ENCODE measurements at places on chromosomes 4 and X.

DNA sequence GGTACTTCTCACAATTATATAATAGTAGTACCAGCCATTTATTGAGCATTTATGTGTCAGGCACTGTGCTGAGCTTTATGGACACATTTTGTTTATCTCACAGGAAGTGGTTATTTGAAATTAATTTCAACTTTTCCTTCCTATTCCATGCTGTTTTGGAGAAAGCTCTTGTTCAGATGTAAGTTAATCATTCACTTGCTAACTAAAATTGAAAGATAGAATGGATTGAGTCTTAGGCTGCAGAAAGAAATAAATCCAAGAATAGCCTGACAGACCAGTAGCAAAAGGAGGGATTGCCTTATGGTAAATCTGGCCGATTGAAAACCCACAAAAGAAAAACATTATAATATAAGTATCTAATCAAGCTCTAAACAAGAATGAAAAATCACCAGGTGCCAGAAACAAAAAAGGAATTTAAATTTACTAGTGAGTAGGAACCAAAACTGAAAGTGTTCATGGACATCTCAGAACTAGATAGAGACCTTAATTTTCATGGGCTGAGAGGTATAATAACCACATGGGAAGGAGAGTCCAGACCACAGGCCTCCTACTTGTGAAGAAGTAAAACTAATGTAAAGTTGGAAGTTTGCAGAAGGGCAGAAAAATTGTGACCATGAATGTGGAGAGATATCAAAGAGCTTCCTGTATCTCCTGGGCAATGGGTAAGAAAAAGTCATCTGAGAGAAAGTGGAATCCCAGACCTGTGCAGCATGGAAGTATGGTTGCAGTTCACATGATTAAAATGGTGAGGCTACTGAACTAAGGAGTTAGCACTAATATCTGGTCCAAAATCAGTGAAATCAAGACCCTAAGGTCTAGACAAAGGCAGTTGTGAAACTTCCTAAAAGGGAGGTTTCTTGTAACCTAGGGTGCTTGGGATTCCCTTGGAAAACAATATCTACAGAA is 38.0 kb downstream of the RADX start:
- DNase-seq: no peak

GRCh38 chrX:154712781-154713740 is 37.8 kb downstream of the GAB3 start:
- DNase-seq: no peak

GRCh38 chr4:168558599-168558998 is 61.7 kb downstream of the PALLD start:
- DNase-seq: no peak

GRCh38 chrX:78330068-78330467 is 2.7 kb upstream of the CYSLTR1 start:
- no peak for DNase-seq

DNA sequence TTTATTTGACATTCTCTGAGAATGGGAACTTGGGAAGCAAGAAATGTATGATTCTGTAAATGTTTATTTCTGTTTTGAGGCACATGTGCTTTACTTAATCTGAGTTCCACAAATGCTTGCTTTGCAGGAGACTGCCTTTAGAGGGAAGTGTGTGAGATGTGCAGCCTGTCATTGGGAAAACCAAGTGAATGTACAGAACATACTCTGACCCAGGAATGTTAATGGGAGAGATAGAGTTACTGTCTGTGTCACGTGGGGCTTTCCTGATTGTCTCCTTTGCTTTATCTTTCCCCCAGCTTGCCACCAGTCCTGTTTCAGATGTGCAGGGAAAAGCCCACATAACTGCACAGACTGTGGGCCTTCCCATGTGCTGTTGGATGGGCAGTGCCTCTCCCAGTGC is 218.6 kb upstream of the ANXA3 start:
- DNase-seq: no peak

DNA sequence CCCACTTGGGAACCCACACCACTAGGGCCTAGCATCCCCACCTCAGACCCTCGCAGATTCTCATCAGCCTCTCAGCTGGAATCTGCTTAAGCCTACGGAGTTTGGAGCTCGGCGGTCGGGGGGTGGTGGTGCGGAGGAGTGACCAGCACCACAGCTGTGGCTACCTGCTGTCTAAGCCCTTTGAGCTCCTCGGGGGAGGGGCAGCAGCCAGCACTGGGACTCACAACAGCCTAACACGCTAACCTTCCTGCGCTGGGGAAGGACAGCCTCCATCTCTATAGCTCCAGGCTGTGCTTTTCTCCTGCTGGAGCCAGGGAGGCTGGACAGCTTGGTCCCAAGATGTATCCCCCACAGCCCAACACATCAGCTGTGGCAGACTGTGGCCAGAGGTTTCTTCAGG is 281.5 kb downstream of the USP46 start:
- no peak for DNase-seq

GRCh38 chr4:180650273-180650672 is 1592.9 kb upstream of the TENM3 start:
- no peak for DNase-seq

DNA sequence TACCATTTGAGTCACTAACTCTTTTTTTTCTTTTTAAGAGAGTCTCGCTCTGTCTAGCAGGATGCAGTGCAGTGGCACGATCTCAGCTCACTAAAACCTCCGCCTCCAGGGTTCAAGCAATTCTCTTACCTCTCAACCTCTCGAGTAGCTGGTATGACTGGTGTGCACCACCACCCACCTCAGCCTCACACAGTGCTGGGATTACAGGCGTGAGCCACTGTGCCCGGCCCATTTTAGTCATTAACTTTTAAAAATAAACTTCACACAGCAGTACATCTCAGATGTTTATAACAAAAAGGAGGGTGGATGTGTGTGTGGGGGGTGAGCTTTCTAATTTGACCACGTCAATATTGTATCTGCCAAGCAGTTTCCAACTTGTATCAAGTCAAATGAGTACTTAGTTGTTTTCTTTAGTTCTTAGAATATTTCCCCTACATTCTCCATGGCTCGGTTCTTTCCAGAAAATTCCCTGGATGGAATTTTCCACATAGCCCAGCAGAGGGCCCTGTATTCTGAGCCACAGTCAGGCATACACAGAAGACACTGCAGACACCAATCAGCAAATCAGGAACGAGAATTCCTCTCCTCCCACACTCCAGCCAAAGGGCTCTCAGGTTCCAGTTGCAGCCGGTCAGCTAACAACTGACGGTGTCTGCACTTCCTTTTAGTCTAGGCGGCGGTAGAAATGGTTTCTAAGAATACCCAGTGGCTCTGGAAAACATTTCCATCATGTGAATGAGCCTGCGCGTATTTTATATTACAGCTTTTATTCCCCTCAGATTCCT is 20.1 kb upstream of the ARAF start:
- DNase-seq: peak; percentile 43

GRCh38 chr4:24067367-24068193 is 177.7 kb upstream of the PPARGC1A start:
- peak; percentile 59 for DNase-seq

- DNase-seq: no peak
These were observed 17.0 kb downstream of the XKRX start for GRCh38 chrX:100911731-100912130.

DNA sequence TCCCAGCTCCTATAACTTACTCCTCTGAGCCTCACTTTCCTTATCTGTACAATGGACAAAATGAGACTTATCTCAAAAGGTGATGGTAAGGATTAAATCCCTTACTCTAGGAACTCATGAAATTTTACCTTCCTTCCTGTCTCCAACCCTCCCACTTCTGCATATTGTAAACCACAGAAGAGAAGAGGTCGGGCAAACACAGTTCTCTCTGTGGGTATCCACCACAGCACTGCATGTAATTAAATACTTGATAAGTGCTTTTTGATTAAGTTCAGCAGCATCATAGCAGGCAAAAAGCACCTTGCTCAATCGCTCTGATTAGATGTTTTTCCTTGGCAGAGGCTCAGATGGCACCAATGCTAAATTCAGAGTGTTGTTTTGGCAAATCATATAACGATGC is 17.3 kb upstream of the TMEM192 start:
- DNase-seq: no peak

- no peak for DNase-seq
These were observed 48.6 kb downstream of the BMPR1B start for GRCh38 chr4:94806376-94806775.

GRCh38 chr4:153154007-153154975 is 50.0 kb upstream of the TRIM2 start:
- DNase-seq: no peak
